ENCODE measurements at places on chromosomes 12 and 14.

GRCh38 chr14:20683891-20684661 is at the start of gene RNASE4:
Gene RNASE4 (plus strand): TSS chr14:20684560. CDS start chr14:20699372, 14,812 bp downstream.
- DNase-seq, result peak; percentile 79

- DNase-seq, result no peak
These were observed 8.1 kb upstream of the ZNF385A start for GRCh38 chr12:54392485-54393206.

DNA sequence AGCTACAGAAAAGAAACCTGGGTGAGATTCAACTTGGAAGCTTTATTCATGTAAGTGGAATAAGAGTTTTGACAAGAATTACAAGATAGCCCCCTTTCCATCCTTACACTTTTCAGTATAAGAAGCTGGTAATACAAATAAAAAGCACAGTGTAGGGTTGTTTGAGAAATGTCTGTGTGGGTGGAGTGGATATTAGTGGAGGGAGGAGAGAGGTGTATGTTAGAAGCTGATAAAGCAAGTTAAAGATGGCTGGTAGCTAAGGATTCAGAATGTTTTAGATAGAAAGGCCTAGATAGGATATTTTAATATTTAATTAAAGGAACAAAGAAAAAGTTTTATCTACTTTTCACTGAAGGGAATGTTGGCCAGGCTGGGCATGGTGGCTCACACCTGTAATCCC is 12.5 kb downstream of the CFAP54 start:
- DNase-seq, result no peak

- no peak for DNase-seq
These were observed 6.1 kb downstream of the HNF1A start for GRCh38 chr12:120984351-120984898.

DNA sequence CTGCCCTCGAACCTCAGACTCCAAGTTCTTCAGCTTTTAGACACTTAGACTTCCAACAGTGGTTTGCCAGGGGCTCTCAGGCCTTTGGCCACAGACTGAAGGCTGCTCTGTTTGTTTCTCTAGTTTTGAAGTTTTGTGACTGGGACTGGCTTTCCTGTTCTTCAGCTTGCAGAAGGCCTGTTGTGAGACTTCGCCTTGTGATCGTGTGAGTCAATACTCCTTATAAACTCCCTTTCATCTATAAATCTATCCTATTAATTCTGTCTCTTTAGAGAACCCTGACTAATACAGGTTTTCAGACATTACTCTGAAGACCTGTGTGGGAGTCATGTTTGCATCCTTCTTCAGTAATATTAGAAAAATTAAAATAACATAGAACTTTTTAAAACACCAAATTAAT is 289.1 kb downstream of the RMST start:
- DNase-seq, result no peak

- DNase-seq, result no peak
These were observed 1108.3 kb upstream of the FLRT2 start for GRCh38 chr14:84421621-84422020.

DNA sequence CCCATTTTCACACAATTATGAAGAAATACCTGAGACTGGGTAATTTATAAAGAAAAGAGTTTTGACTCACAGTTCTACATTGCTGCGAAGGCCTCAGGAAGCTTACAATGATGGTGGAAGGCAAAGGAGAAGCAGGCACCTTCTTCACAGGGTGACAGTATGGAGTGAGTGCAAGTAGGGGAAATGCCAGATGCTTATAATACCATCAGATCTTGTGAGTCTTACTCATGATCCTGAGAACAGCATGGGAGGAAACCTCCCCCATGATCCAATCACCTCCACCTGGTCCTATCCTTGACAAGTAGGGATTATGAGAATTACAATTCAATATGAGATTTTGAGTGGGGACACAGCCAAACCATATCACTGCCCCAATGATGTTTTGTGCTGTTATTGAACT is 189.3 kb upstream of the CRY1 start:
- DNase-seq, result no peak

- DNase-seq, result no peak
These were observed 4.7 kb downstream of the PPP2R3C start for GRCh38 chr14:35117112-35117511.

DNA sequence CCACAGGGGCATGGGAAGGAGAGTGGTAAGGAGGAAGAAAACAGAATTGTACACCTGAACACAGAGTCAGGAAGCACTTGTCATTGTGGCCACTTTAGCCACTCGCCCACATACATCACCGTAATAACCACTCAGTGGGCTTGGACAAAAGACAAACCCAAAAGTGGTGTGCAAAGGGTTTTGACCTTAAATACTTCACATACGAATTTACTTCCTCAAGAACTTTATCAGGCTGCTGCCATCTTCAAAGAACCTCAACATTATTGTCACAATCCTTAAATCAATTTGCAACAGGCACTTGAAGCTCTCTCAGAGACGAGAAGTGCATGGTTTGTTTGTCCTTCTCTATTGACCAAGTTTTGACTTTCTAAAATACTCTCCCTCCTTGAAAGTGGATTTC is 187.3 kb upstream of the EGLN3 start:
- DNase-seq, result no peak

GRCh38 chr14:52318826-52319645 is 4.9 kb downstream of the PTGER2 start:
- no peak for DNase-seq

All from stimulated activated CD4-positive, alpha-beta T cell treated with anti-CD3 and anti-CD28 coated beads, Interleukin-12 subunit alpha, Interleukin-12 subunit beta, amount 100 ng/mL, for 4 hours (primary cell).